Inflammatory macrophage treated with lipopolysaccharide for 4 hours (primary cell): ENCODE measurements at places on chromosomes 6 and 20.

DNA sequence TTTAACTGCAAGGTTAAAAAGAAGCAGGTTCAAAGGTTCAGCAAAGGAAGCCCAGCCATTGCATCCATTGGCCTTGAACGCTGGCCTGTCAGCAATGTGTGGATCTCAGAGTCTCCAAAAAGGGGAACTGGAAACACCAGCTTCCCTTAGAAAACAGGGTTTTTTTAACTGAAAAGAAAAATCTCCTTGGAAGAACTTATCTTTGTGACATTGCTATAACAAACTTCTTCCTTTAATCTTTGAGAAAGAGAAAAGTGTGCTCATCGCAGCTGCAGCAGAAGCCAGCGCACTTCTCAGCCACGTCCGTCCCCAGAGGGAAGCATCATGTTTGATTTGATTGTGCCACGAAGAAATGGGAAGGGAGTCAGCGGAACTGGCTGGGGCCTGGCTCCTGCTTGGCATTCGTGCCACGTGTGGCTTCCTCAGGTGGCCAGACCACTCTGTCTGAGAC lies 215.0 kb downstream of the SYNDIG1 start:
- peak; percentile 31 for DNase-seq

DNA sequence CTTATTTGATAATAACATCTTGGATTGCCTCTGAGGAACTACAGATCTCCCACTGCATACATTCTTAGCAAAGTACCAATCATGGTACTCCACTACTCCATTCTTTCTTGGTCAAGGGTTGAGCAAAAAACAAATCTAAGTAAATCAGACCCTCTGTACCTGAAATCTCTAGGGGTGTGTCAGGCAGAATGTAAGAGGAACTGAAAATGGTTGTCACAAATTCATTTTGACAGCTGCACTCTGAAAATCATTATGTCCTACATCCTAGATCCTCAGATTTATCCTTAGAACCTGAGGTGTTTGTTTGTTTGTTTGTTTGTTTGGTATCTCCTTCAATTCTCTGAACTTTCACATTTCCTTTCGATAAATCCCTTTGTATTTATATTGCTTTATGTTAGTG lies 433.2 kb upstream of the BTBD3 start:
- DNase-seq = no peak

- no peak for DNase-seq
Measured at GRCh38 chr6:133100865-133101264, 140.3 kb upstream of the EYA4 start.

DNA sequence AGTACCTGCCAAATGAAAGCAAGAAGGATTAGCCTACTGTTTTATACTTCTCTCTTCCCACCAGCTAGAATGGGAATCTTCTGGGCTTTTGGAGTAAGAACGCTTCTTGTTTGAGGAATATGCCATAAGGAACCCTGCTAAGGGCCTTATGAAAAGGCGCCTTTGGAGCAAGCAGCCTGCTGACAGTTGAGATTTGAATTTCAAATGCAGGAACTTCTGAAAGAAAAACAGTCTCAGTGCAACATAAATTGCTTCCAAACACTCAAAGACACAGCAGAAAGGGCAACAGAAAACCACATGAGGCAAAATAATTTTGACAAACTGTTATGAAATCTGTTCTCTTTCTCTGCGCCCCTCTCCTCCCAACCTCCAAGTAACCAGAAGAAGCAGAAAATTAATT lies 149.4 kb upstream of the B3GAT2 start:
- no peak for DNase-seq

DNA sequence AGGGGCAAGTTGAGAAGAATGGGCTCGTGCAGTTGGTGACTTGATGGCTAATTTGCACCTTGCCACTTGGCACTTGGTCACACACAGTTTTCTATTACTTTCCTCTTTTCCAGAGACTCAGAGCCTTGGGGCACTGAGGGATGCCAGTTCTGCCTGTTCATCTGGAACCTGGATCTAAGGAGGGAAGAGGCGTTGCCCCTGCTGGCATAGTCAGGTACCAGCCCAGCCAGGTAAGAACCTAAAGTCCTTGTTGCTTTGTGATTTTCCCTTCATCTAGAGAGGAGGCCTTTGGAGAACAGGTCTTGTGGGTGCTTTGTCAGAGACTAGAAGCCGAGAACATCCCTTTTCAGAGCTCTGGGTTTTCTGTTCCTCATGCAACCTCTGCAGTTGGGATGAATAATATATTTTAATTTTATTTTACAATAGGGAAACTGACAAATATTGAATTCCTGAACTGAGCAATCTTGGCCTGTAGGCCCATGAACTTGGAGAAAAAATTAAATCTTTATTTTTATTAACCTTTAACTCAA lies 11.4 kb downstream of the SYTL3 start:
- peak; percentile 27 for DNase-seq

- DNase-seq = no peak
Measured at GRCh38 chr20:57364451-57364850, 13.4 kb downstream of the RAE1 start.

GRCh38 chr6:69623357-69623756 lies 173.5 kb downstream of the LMBRD1 start:
- no peak for DNase-seq

DNA sequence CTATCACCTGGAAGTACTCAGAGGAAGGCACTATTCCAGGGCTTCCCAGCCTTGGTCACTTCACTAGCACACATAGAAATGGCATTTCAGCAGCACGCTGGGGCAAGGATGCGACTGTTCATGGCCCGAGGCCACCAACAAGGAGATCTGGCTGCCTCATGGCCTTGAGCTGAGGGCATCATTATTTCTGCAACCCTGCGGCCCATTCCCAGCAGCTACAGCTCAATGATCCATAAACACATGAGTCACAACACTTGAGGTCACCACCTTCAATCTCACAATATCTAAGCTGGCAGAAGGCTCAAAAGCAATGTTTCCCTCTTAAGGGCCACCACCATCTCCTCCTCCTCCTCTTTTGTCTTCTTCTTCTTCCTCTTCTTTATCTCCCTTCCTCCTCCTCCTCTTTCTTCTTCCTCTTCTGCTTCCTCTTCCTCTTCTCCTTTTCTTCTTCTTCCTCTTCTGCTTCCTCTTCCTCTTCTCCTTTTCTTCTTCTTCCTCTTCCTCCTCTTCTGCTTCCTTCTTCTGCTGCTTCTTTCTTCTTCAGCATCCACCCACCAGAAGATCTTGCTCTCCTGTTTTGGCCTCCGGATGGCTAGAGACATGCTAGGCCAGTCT lies 382.9 kb upstream of the CNR1 start:
- DNase-seq = no peak

- DNase-seq = no peak
Measured at GRCh38 chr6:3194535-3195419, 32.7 kb downstream of the TUBB2B start.

DNA sequence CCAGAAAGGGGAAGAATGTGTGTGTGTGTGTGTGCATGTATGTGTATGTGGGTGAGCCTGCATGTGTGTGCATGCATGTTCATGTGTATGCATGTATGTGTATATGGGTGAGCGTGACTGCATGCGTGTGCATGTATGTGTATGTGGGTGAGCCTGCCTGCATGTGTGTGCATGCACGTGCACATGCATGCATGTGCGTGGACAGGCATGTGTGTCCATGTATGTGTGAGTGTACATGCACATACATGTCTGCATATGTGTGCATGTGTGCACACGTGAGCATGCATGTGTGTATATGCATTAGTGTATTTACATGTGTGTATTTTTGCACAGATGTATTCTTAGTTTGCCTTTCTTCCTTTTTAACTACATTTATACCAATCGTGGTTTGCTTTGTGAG lies 601.5 kb downstream of the QKI start:
- no peak for DNase-seq

GRCh38 chr20:18688676-18689075 lies 100.8 kb downstream of the DTD1 start:
- no peak for DNase-seq

DNA sequence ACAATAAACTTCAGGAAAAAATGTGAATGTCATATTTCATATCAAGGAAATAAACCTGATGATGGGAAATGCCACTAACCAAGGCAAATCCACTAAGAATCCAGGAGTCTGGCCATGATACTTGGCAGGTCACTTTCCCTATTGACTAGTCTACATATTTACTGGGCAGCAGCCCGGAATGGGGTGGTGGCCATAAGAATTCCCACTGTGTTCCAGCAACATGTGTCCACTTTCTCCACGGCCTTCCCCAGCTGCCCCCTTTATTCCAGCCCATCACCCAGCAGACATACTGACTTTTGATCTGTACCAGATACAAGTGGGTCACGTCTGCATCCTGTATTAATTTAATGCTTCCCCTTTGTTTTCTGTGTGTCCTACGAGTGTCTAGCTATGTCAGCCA lies 234.5 kb upstream of the PRDM1 start:
- DNase-seq = no peak

DNA sequence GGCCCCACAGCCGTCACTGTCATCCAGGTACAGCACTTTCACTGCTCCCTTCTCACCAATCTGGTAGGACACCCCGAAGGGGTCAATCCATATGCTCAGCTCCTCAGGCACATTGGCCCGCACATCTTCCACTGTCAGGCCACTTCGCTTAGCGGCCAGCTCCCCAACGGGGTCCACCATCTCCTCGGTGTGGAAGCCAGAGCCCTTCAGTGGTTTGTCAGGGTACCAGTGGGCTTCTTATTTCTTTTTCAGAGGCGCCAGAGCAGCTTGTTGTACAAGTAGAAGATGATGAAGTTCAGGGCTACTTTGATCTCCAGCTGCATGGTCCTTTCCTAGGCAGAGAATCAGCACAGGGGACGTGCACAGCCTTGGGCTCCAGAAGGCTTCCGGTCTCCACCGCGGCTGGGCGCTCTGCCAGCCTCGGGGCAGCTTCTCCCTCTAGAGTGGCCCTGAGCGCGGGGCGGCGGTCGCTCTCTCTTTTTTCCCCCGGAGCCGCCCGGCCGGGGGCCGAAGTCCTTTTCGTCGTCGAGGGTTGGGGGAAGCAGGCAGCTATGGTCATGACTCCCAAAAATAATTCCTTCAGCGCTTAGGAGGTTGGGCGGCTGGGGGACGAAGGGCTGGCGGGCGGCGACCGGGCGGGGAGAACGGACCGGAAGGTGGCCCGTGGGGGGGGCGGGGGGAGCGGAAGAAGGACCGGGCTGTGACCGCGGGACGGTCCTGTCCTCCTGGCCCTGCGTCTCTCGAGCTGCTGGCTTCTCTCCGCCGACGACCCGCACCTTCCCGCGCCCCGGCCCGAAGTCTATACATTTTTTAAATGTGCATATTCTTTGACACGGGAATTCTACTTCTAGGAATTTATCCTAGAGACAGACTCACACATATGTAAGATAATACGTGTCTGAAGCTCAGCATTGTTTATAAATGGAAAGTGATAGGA lies 6.5 kb upstream of the ZSCAN9 start:
- peak; percentile 66 for DNase-seq

GRCh38 chr6:156160795-156161165 lies 616.4 kb upstream of the ARID1B start:
- DNase-seq = no peak

- no peak for DNase-seq
Measured at GRCh38 chr6:12890171-12890790, 173.7 kb downstream of the PHACTR1 start.

DNA sequence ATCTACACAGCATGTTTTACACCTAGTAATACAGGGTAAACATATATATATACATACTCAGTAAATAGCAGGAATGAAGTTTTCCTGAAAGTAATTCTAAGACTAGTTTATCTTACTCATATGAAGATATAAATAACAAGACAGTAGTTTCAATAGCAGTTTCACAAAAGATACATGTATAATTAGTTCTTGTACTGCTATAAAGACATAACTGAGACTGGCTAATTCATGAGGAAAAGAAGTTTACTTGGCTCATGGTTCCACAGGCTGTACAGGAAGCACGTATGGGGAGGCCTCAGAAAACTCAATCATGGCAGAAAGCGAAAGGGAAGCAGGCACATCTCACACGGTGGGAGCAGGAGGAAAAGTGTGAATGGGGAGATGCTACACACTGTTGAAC lies 16.9 kb downstream of the RARS2 start:
- no peak for DNase-seq

DNA sequence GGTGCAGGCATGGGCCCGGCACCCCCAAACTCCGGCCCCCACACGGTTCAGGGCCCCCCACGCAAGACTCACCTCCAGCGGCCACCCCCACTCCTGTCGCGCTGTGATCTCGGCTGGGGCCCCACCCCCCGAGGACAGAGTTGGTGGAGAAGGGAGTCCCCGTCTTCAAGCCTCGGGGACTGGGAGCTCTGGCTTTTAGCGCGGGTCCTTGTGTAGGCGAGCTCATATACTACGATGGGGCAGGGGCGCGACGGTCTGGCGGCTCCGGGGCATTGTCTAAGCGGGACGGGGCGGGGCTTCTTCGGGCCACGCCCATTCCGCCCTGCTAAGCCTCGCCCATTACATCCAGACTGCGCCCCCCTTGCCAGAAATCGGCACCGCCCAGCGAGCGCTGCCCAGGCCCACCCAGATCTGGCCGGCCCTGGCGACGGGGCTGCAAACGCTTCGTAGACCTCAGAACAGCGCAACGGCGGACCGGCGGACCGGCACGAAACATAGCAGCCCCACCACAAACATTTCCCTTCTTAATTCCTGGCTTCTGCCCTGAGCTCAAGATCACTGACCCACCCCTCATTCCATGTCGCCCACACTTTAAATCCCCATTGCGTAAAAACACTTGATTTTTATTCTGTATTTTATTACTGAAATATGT lies 1.0 kb upstream of the DDAH2 start:
- DNase-seq = peak; percentile 80

DNA sequence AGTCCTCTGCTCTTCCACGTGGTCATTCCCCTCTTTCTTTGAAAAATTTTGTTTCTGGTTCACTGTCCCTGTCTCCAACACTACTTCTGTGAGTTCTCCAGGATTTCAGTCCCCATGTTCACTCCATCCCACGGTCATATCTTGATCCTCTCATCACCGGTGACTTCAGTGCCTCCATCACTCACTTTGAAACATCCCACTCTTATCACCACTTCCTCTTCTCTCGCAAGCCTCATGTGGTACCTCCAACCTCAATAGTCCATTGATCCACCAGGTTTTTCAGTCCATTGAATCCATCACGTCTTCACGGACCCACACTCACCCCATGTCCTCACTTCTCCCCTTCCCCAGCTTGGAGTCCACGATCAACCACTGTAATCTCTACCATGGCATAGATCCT lies 64.8 kb downstream of the CARMIL1 start:
- DNase-seq = peak; percentile 14

DNA sequence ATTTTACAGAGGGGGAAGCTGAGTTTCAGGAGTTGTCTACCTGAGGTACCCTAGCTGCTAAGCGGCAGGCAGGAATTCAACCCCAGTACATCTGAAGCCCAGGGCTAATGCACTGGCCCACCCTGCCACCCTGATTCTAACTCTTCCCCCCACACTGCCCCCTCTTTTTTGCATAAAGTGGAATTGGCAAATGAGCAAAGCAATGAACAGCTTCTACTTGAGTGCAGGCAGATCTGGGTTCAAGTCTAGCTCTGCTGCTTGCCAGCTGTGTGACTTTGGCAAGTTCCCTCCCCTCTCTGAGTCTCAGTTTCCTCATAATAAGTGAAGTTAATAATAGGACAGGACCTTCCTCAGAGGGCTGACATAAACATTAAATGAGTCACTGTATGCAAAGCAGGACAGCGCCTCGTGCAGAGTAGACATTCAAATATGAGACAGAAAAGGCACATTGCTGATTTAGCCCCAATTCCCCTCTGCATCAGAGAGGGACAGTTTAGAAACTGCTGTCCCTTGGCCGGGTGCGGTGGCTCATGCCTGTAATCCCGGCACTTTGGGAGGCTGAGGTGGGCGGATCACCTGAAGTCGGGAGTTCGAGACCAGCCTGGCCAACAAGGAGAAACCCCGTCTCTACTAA lies 4.7 kb downstream of the ADA start:
- peak; percentile 97 for DNase-seq
